ENCODE measurements at places on chromosomes 3 and 15.

DNA sequence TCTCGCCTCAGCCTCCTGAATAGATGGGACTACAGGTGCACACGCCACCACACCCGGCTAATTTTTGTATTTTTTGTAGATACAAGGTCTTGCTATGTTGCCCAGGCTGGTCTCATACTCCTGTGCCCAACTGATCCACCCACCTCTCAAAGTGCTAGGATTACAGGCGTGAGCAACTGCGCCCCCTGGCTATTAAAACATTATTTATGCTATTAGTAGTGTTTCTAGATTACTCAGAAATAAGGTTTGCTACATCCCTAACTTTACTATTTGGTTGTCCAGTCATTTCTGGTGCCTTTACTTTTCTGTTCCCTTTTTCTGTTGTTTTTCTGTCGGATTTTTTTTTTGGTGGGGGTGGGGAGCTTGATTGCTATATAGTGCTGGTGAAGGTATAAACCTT lies 393.6 kb upstream of the TPM1 start:
- DNase-seq, result no peak

DNA sequence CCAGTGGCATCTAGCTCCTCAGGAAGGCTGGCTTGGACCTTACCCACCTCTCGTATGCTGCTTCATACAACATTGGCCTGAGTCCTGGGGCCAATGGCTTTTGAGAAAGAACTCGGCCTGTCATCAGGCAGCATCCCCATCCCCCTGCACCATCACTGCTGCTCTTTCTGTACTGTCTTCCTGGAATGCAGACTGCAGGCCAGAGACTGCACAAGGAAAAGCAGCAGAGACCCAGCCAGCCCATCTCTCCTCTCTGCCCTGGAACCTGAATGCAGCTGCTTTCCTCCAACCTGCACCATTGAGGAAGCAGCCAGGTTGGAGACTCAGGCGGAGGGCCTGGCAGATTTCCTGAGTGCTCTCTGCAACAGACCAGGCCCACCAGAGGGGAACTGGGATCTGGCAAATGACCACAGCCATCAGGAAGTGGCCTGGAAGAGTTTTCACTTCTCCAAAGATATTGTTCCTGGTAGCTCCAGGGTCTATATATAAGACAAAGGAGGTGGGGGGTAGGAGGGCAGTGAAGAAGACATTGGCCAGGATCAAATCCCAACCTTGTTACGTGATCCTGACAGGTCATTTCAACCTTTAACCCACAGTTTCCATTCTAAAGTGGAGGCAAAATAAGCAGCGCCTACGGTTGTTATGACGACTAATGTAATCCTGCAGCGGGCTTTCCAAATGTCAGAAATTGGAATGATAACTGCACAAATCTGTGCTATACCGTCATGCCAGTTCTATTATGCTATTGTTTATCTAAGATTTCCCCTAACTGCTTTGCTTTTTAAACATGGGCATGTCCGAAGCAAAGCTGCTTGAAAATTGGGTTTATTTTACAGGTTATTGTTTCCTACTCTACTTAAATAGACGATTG lies 24.4 kb upstream of the RAB7A start:
- no peak for DNase-seq

DNA sequence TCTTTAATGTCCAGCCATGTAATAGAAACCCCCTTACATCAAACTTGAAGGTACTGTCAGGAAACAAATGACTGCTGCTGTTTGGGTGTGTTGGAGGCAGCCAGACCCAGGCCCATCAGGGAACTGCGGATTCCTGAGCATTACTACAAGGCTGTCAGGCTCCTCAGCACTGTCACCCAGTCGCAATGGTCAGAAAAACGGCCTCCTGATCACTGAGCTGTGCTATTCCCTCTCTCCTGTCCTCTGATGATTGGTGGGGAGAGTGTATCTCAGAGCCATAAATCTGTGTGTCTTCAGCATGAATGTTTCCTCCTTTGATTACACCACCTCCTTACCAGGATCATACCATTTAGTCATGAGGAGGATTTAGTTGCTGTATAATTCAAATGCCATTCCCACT lies 135.2 kb upstream of the GADL1 start:
- no peak for DNase-seq

DNA sequence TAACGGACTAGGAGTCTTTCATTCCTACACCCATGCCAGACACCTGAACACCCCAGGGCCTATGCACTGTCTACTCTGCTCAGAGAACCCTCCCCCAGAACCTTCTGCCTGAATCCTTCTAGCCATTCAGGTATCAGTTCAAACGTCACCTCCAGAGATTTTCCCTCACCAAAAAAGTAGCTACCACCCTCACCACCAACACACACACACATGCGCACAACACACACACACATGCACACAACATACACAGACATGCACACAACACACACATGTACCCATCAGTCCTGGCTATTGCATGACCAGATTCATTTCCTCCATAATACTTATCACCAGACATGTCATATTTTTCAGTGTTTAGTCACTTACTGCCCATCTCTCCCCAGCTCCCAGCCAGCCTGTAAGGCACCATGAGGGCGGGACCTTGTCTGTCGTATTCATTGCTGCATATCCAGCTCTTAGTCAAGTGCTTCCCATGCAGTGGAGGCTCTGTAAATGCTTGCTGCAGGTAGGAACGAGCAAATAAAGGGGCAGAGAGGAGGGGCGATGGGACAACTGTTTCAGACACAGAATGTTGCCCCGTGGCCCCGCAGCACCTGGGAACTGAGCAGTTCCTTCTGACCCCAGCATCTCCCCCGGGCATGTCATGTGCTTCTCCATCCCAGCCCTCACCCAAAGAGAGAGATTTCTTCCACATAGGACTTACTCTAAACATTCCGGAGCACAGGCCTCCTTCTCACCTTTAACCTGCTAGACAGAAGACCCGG lies 29.2 kb downstream of the XXYLT1 start:
- DNase-seq, result no peak

DNA sequence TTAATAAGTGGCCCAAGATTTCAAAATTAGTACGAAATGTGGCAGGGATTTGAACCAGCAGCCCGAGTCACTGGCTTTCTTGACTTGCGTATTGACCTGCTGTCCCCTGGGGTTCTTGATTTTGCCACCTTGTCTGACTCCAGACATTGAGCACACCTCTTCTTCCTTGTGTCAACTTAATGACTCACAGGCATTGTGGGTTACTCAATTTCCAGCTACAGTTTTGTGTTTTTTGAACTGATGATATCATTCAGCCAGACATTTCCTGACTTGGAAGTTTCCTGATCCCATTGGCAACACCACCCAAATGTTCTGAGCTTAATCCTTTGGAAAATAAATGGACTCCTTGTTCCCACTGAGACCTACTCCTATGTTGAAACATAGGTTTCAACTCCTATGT lies 64.2 kb downstream of the MOBP start:
- no peak for DNase-seq

Data from globus pallidus (tissue), 1 donor.